ENCODE measurements at places on chromosomes 16 and 17. TPM values are rescaled to one million over a fixed set of nuclear protein-coding genes. Genes with fewer than 3 reads are reported as not detected.

KRTAP1-4 gene
- total RNA-seq, result not detected

NPIPA2 gene
- not detected for total RNA-seq

PDILT gene
- not detected for total RNA-seq

CTF1 gene
- total RNA-seq, result 13.9 TPM

KRT28 gene
- total RNA-seq, result not detected

RAB37 gene
- total RNA-seq, result 6.6 TPM

PAGR1 gene
- 17.1 TPM for total RNA-seq

TNFRSF13B gene
- not detected for total RNA-seq

TNK1 gene
- 2.9 TPM for total RNA-seq

VWA3A gene
- total RNA-seq, result not detected

TPSAB1 gene
- total RNA-seq, result 4.7 TPM

KCTD19 gene
- not detected for total RNA-seq

TNRC6C gene
- total RNA-seq, result 11.5 TPM

TPSD1 gene
- total RNA-seq, result not detected

CTRB1 gene
- total RNA-seq, result 0.67 TPM

SDR42E1 gene
- 0.65 TPM for total RNA-seq

HSD17B2 gene
- not detected for total RNA-seq

CA10 gene
- 2.5 TPM for total RNA-seq

CES4A gene
- total RNA-seq, result 16.1 TPM

SHISA9 gene
- 4.0 TPM for total RNA-seq

NEUROD2 gene
- not detected for total RNA-seq

SCPEP1 gene
- total RNA-seq, result 194 TPM

EVPL gene
- total RNA-seq, result 0.17 TPM

CYBA gene
- total RNA-seq, result 125 TPM

SYNGR3 gene
- not detected for total RNA-seq

LYRM1 gene
- total RNA-seq, result 39.1 TPM

KRTAP1-1 gene
- not detected for total RNA-seq

EXOC3L1 gene
- total RNA-seq, result 18.2 TPM

HNF1B gene
- total RNA-seq, result not detected

CNGB1 gene
- total RNA-seq, result 0.84 TPM

Measured in adrenal gland (tissue), 19 donors.